Stomach (tissue), 19 donors: ENCODE measurements at places on chromosomes 5 and 9. TPM values are rescaled to one million over a fixed set of nuclear protein-coding genes. Genes with fewer than 3 reads are reported as not detected.

- no peak overlapping the region for H3K4me3 ChIP-seq
- H3K36me3 ChIP-seq: no peaks in the 10 kb centered on the region
- DNase-seq: peak; percentile 62
- H3K4me1 ChIP-seq: no peaks in the 10 kb centered on the region
These were observed 243.9 kb upstream of the ATP10B start for GRCh38 chr5:161095953-161096352.

- no peaks in the 10 kb centered on the region for H3K4me1 ChIP-seq
- H3K27me3 ChIP-seq: no peaks in the 10 kb centered on the region
- H3K27ac ChIP-seq: no peak overlapping the region
- H3K4me3 ChIP-seq: no peak overlapping the region
- peak; percentile 73 for DNase-seq
These were observed 76.8 kb downstream of the LMX1B start for GRCh38 chr9:126690431-126691051.

GRCh38 chr9:14909181-14909580, 1.0 kb downstream of the FREM1 start:
- H3K36me3 ChIP-seq: no peaks in the 10 kb centered on the region
- no peaks in the 10 kb centered on the region for H3K4me1 ChIP-seq
- no peak for DNase-seq
- H3K27me3 ChIP-seq: no peaks in the 10 kb centered on the region

DNA sequence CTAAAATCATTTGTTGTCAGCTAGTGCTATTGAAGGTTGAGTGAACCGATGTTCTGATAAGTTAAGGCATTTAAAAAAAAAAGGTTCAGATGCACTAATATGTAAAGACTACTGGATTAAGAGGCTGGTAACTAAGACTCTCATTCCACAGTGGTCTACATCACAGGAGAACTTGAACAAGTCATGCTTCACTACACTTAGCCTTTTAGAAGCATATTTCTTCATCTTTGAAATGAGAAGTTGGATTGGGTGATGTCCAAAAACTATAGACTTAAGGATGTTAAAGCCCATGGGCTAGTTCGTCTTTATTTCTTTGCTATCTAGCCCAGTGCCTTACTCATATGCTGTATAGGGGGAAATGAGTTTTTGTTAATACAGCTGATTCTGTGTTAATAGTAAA, 107.2 kb downstream of the NDUFS4 start:
- H3K27ac ChIP-seq: no peak overlapping the region
- no peak overlapping the region for H3K4me3 ChIP-seq
- no peaks in the 10 kb centered on the region for H3K4me1 ChIP-seq
- H3K27me3 ChIP-seq: no peaks in the 10 kb centered on the region
- no peaks in the 10 kb centered on the region for H3K36me3 ChIP-seq
- no peak for DNase-seq

DNA sequence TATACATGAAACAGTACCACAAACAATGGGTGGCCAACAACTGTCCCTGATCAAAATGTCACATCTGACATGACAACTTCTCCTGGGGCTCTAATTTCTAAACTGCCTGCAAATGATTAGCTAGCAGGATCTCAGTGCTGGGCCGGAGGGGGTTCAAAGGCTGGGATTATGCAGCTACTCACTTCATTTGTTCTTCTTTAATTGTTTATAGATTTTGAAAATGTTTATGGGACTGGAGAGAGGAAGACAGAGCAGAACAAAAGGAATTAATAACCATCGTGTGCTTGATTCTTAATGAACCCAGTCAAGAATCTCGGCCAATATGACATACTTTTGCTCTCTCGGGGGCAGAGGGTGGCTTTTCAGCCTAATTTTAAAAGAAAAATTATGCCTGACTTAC, 313.6 kb downstream of the NSG2 start:
- H3K4me3 ChIP-seq: no peak overlapping the region
- H3K36me3 ChIP-seq: no peaks in the 10 kb centered on the region
- H3K4me1 ChIP-seq: no peaks in the 10 kb centered on the region
- no peak for DNase-seq
- H3K27me3 ChIP-seq: no peaks in the 10 kb centered on the region
- no peak overlapping the region for H3K27ac ChIP-seq

DNA sequence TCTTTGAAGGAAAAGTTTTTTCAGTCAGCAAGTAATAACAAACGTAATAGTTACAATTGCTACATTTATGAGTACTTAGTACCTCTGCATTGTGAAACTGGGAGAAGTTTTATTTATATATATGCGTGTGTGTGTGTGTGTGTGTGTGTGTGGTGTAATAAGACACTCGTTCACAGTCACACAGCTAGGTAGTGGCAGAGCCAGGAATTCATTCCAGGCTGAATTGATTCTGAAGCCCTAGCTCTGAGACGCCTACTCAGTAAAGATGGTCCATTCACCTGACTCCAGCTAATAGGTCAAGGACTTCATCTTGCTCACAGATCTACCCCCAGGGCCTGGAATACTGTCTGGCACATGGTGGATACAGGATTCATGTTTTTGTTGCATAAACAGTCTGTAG, 13.6 kb upstream of the CAST start:
- peaks cover 10% of the 10 kb centered on the region for H3K4me1 ChIP-seq
- H3K36me3 ChIP-seq: no peaks in the 10 kb centered on the region
- no peaks in the 10 kb centered on the region for H3K27me3 ChIP-seq
- DNase-seq: no peak

DNA sequence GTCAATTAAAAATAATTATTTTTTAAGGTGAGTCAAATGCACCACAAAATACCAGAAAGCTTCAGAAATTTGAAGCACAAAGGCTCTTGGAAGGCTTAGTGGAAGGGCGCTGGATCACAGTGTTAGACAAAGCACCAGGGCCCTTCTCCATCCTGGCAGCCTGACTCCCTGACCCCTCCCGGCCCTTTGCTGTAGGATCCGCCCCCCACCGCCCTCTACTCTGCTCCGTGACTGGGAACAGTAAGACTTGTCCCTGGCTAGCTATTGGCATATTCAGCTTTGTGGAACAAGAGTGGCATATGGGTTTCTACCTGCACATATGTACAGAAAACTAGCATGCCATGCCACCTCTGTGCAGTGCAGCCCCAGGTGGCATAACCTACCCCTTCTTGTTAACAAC, 222.1 kb downstream of the SYK start:
- H3K27me3 ChIP-seq: no peaks in the 10 kb centered on the region
- H3K4me3 ChIP-seq: no peak overlapping the region
- no peak for DNase-seq
- H3K27ac ChIP-seq: no peak overlapping the region
- H3K4me1 ChIP-seq: no peaks in the 10 kb centered on the region
- H3K36me3 ChIP-seq: no peaks in the 10 kb centered on the region

GRCh38 chr5:448766-449090, 5.8 kb downstream of the EXOC3 start:
- no peaks in the 10 kb centered on the region for H3K27me3 ChIP-seq
- peaks cover 84% of the 10 kb centered on the region for H3K36me3 ChIP-seq
- no peak for DNase-seq
- peaks cover 48% of the 10 kb centered on the region for H3K4me1 ChIP-seq
- no peak overlapping the region for H3K27ac ChIP-seq

DNA sequence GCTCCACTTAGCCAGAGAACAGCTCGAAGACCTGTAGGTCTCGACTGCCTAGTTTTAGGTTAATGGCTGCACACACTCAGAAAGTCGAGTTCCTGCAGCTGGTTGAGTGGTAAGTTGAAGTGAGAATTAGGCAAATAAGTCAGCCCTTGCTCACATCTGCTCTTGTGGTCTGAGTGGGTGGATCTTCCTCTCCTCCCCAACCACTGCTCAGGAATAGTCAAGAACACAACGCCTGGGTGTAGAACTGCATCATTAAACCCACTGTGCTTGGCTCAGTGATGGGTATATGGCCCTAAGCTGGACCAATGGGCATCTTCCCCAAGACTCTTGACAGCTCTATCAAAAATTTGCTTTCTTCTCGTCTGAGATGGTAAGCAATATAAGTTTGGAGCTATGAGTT, 20.9 kb upstream of the ADAM19 start:
- peaks cover 5% of the 10 kb centered on the region for H3K4me1 ChIP-seq
- no peak overlapping the region for H3K4me3 ChIP-seq
- no peak overlapping the region for H3K27ac ChIP-seq
- no peaks in the 10 kb centered on the region for H3K36me3 ChIP-seq

GRCh38 chr9:37034938-37035647, 1.0 kb upstream of the PAX5 start:
- peak; percentile 30 for DNase-seq
- peaks cover 100% of the 10 kb centered on the region for H3K27me3 ChIP-seq
- peaks cover 55% of the 10 kb centered on the region for H3K4me1 ChIP-seq
- peak overlapping the region; percentile 32 for H3K4me3 ChIP-seq

Gene QRFP
- not detected for total RNA-seq

Gene ACSL6
- total RNA-seq: 2.9 TPM

Gene SPATA31E1
- total RNA-seq: not detected

Gene DMRTA1
- 3.5 TPM for total RNA-seq

Gene GPR151
- total RNA-seq: not detected

Gene ANKRD31
- not detected for total RNA-seq
